ENCODE measurements at places on chromosomes 12 and 14.

DNA sequence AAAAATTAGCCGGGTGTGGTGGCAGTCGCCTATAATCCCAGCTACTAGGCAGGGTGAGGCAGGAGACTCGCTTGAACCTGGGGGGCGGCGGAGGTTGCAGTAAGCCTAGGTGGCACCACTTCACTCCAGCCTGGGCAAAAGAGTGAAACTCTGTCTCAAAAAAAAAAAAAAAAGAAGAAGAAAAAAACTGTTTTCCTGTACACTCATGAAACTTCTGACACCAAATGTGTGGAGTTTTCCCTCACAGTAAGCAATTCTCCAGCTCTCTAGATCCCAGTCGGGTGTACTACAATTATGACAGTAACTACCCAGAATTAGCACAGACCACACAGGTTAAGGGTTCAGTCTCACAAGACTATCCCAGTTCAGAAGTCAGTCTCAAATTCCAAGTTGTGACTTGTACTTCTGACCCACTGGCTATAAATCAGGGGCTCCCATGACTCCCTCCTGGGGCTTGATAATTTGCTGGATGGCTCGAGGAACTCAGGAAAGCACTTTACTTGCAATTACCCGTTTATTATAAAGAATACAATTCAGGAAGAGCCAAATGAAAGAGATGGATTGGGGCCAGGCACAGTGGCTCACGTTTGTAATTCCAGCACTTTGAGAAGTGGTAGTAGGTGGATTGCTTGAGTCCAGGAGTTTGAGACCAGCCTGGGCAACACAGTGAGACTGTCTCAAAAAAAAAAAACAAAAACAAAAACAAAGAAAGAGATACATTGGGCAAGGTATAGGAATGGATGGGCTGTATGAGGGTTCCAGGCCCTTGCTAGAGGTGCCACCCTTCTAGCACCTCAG, 12.4 kb upstream of the ARF6 start:
- DNase-seq = no peak

DNA sequence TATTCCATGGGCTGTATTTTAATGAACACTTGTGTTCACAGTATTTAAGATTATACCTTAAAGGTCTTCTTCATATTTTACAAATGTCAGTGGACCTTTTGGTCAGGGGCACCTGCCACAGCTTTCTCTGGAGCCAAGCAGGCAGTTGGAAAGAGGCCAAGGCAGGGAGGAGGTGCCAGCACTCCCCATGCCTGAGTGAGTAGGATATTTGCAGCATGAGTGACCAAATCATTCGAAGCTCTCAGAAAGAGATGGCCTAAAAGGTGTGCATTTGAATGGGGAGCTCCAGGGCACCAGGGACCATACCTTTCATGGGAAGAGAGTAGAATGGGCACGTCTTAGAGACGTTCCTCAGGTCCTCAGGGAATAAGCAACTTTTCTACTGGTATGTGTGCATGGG, 121.6 kb downstream of the GPR135 start:
- no peak for DNase-seq

GRCh38 chr12:127690161-127690560, 576.8 kb upstream of the TMEM132C start:
- no peak for DNase-seq

GRCh38 chr14:86505808-86506207, 975.9 kb downstream of the FLRT2 start:
- DNase-seq = no peak

- no peak for DNase-seq
Measured at GRCh38 chr12:25592725-25593495, 39.8 kb upstream of the LMNTD1 start.

All from lower leg skin (tissue), 4 donors.